ENCODE measurements at places on chromosomes 1 and 21.

- DNase-seq = no peak
Measured at GRCh38 chr1:211909395-211909794, 78.8 kb upstream of the LPGAT1 start.

DNA sequence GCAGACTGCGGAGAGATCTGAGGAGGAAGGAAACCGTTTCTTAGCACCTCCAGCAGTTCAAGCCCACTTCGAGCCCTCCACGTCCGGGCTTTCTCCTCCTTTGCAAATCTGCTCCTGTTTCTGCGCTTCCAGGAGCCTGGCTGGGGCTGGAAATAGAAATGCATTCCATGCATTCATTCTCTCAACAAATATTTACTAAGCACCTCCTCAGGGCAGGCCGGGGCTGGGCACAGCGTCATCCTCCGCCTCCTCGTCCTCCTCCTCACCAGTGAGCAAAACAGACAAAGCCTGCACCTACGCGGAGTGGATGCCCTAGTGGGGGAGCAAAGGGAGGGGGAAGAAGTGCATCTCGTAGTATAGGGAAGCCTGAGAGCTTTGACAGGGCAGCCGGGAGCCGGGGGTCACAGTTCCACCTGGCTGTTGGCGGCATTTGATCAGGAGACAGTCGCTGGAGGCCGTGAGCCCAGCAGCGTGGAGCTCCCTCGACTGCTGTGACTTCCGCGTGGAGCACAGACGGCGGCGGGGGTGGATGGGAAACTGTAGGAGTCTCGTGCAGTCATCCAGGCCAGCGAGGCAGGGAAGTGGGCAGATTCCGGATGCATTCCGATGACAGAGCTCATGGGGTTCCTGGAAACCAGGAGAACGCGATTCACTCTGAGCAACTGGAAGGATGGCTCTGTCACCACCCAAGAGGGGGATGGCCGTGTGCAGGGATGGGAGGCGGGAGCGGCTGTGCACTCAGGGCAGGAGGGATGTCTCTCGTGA lies 93.5 kb downstream of the SIK1 start:
- DNase-seq = no peak

DNA sequence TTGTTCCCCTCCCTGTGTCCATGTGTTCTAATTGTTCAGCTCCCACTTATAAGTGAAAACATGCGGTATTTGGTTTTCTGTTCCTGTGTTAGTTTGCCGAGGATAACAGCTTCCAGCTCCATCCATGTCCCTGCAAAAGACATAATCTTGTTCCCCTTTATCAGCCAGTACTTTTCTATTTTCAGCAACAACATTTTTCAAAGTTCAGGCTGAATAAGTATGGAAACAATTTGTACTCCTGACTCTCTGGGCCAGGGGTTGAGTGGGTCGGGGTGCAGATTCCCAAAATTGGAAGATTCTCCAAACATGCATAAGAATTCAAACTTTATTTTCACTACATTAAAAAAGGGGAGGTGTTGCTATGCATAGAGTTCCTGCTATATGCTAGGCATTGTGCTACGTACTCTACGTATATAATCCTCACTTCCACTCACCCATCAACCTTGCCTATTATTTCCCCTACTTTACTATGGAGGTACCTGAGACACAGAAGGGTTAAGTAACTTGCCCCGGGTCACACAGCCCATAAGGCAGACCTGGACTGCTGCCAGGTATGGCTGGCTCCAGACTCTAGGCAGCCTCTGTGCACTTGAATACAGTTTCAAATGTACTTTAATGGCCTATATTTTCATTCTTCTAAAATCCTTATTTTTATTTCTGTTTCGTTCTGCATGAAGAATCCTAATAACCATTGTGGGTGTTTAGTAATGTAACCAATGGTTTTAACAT lies 117.1 kb upstream of the C8B start:
- DNase-seq = no peak

- DNase-seq = no peak
Measured at GRCh38 chr1:63435161-63435560, 67.7 kb downstream of the ALG6 start.

GRCh38 chr1:26191739-26192138 lies 1.3 kb downstream of the CATSPER4 start:
- no peak for DNase-seq

DNA sequence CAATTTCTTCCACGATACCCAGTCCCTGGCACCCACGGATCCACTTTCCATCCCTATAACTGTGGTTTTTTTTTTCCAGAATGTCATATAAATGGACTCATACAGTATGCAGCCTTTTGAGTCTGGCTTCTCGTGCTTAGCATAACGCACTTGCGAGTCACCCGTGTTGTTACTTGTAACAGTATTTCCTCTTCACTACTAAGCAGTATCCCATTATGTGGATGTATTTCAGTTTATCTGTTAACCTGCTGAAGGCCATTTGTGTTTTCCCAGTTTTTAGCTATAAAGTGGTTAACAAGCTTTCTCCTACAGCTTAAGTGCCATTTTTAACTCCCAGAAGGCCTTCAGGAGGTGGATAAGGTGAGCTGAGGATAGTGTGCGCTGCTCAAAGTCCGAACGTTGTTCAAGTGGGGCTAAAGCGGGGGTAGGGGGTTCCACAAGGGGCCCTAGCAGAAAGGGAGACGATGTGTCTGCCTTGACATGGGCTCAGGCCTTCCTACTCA lies 829 bp downstream of the ADAR start:
- no peak for DNase-seq

DNA sequence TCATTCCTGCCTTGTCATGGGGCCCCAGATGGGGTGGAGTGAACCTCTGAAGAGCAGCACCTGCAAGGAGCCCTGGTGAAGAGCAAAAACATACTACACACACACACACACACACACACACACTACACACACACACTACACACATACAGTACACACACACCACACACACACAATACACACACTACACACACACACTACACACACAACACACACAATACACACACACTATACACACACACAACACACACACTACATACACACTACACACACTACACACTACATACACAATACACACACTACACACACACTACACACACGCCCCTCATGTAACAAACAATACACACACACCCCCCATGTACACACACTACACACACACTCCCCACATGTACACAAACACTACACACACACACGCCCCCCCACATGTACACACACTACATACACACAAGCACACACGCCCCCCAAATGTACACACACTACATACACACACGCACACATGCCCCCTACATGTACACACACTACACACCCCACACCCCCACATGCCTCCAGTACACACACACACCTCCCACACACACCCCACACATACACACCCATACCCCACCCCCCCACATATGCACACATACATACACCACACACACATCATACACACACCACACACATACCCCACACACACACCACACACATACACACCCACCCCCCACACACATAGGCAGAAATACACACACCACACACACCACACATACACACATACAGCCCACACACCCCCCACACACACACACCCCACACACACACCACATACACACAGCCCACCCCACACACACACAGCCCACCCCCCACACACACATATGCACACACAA lies 9.3 kb downstream of the SLC2A5 start:
- no peak for DNase-seq

GRCh38 chr1:40307186-40307585 lies 9.9 kb downstream of the COL9A2 start:
- no peak for DNase-seq

DNA sequence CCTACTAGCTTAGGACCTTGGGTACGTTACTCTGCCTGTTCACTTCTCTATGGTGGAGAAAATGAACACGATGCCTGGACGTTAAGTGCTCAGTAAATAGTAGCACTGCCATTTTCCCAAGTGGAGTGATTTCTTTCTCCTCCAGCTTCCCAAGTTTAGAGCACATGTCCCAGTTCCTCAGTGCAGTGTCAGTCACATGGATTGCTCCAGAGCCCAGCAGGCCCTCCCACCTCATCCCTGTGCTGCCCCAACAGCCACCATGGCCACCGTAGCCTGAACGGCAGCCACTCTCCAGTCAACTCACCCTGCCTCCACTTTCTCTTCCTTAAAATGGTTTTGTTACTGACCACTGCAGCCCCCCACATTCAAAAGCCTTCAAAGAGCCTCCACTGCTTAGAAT lies 8.5 kb downstream of the STMN1 start:
- DNase-seq = no peak

- no peak for DNase-seq
Measured at GRCh38 chr21:41808094-41808493, 41.2 kb upstream of the RIPK4 start.

GRCh38 chr1:107899655-107900054 lies 65.3 kb downstream of the VAV3 start:
- no peak for DNase-seq

DNA sequence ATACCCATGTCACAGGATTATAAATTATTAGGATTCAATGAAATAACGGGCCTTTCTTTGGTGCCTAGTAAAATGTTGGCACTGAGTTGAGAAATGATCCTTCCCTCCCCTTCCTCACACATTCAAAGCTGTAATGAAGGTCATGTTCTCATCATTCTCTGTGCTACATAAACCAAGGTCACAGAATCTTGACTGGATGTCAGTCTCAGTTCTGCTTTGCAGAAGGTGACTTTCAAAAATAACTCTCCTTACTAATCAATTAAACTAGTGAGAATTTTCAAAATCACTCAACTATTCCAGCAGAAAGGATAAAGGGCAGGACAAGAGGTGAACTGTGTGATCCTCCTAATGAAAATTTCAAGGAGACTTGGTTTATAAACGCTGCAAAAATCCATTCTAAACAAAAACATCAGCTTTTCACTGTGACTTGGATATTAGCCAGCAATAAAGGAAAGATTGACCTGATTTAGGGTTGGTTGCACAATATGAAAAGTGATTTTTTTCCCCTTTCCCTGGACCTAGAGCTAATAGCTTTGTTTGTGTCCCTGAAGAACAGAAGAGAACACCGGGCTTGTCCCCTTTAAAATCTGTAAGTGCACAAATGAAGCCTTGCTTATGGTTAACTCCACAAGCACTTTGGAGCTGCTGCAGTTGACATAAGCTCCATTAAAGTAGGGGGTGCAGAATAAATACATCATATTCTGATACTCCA lies 120.1 kb downstream of the SEC16B start:
- no peak for DNase-seq
